ENCODE measurements at places on chromosomes 13 and 19.
A peak's percentile ranks its signal among the peaks of the same experiment; 100 is the strongest.

DNA sequence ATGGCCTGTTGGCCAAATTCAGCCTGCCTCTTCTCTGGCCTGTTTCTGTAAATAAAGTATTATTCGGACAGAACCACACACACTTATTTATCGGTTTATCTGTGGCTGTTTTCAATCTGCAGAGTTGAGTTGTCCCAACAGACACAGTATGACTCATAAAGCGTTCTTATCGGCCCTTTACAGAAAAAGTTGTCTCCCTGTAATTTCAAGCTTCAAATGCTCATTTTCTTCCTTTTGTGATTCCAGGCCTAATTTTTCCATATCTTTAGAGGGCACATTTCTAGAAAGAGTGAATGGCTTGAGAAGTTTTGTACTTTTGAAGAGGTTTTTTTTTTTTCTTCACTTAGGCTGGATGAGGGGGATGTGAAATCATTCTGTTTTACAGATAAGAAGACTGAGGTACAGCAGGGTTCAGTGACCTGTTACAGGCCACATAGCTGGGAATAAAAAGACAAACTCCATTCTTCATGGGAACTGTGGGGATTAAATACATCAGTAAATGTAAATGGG lies 440.9 kb downstream of the TSHZ3 start:
- DNase-seq: no peak

GRCh38 chr13:30111810-30112209 lies 195.5 kb downstream of the KATNAL1 start:
- DNase-seq: no peak

- no peak for DNase-seq
Measured at GRCh38 chr19:50790396-50790795, at the start of gene ACP4. TSS of gene ACP4 (plus strand) at chr19:50790415. CDS start at chr19:50790415, 0 bp downstream.

DNA sequence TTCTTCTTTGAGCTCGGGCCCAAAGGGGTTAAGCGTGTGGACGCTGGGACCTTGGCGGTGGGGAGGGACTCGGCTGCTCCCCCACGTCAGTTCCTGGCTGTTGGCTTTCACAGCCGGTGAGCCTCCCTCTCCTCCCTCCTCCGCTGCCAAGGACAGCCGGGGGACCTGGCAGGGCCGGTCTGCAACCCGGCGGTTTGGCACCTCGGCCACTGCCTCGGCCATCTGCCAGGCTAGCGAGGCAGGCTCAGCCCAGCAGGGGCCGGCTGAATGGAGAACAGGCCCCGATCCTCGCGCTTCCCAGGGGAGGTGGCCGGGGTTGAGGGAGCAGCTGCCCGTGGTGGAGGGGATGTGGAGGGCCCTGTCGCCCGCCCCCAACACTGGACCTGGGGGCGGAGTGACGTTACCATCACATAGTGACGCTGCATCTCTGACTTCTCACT lies 5.0 kb downstream of the TLE5 start:
- DNase-seq: peak; percentile 73

- peak; percentile 42 for DNase-seq
Measured at GRCh38 chr13:29707876-29708543, 112.5 kb upstream of the SLC7A1 start.

- DNase-seq: peak; percentile 68
Measured at GRCh38 chr19:13277104-13277809, 127.0 kb downstream of the IER2 start.

DNA sequence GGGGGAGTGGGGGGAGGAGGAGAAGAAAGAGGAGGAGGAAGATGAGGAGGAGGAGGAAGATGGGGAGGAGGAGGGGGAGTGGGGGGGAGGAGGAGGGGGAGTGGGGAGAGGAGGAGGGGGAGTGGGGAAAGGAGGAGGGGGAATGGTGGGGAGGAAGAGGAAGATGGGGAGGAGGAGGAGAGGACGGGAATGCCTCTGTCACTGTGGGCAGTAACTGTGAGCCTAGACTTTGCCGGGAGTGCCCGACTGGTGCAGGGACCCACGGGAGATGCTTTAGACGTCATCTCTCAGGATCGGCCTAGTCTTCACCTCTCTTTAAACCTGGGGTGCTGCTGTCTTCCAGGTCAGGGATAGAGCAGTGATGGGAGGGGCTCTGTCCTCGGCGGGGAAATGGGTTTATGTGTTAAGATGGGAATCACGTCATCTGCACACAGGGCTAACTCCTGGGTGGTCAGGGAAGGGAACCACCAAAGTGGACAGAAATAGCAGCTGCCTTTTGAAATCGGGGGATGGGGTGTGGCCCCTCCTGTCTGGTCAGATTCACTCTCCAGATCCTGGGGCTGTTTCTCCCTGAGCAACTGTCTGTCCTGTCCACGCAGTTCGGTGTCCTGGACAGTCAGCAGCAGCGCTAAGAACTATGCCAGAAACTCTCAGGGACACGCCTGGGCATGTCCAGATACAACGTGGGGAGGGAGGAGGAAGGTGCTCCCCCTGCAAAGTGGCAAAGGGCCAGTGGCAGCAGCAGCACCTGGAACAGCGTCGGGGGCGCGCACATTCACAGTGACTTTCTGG lies 26.9 kb downstream of the GAS6 start:
- peak; percentile 94 for DNase-seq

DNA sequence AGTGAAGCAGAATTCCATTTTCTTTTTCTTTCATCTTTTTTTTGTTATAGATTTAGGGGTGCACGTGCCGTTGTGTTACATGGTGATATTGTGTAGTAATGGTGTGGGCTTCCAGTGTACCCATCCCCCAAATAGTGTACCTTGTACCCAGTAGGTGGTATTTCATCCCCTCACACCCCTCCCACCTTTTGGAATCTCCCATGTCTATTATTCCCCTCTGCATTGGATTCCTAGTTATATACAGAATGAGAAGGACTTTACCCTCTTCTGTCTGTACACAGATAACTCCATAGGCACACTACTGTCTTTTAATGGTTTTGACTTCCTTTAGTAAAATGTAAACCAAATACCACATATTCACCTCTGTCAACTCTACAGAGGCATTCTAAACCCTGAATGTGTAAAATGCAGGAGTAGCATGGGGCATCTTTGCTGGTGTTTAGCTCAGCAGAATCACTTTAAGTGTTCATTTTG lies 28.0 kb downstream of the FRY start:
- no peak for DNase-seq

- DNase-seq: peak; percentile 24
Measured at GRCh38 chr13:105788530-105788929, 746.9 kb downstream of the EFNB2 start.

- no peak for DNase-seq
Measured at GRCh38 chr19:3554254-3555083, 2.9 kb downstream of the MFSD12 start.

DNA sequence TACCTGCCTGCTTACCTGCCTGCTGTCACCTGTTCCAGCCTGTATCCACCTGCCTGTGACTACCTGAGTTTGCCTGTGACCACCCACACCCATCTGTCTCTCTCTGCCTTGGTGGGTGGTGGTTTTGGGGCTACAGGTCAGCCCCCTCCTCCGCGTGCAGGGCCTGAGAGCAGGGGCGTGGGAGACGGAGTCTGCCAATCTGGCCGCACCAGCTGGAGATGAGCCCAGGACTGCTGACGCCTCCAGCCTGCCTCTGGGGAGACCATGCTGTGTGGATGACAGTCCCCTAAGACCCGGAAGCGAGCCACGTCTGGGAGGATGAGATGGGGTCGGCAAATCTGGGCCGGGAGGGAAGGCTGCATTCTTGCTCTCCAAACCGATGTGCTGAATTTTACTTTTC lies 15.9 kb upstream of the KCTD15 start:
- DNase-seq: no peak

GRCh38 chr13:98766697-98767096 lies 14.2 kb upstream of the SLC15A1 start:
- DNase-seq: no peak

DNA sequence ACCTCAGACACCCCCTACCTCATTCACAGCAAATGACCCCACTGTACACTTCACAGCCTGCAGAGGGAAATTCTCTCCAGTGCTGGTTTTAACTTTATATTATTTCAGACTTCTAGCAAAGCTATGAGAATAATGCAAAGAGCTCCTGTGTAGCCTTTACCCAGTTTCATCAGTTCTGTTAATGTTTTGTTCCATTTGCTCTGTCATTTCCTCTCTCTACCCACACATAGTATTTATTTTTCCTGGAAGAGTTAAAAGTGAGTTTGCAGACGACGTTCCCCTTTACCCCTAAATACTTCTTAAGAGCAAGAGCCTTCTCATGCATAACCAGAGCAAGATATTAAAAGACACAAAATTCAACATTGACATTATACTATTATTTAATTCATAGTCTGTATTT lies 49.9 kb upstream of the ADGRE1 start:
- DNase-seq: no peak

- DNase-seq: peak; percentile 64
Measured at GRCh38 chr13:42969565-42970172, 22.4 kb downstream of the EPSTI1 start.

GRCh38 chr19:18160493-18160970 lies 7.6 kb downstream of the PIK3R2 start:
- no peak for DNase-seq

GRCh38 chr13:45889590-45890243 lies 38.2 kb upstream of the SIAH3 start:
- no peak for DNase-seq

DNA sequence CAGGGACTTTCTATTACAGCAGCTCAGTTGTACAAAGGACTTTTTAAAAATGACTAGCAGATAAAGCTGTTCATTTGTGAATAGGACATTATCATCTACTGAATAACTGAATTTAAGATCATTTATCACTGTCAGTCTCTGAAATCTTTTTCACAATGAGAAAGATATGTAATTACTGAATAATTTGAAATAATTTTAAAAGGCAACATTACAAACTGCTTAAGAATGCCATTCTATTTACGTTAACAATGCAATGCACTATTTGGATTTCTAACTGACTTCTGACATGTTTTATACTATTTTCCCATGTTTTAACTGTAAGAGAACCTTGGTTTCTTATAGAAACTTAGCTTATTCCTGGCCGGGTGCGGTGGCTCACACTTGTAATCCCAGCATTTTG lies 2033.0 kb upstream of the PCDH20 start:
- no peak for DNase-seq

- DNase-seq: no peak
Measured at GRCh38 chr19:51354103-51354741, 12.0 kb downstream of the ETFB start.

DNA sequence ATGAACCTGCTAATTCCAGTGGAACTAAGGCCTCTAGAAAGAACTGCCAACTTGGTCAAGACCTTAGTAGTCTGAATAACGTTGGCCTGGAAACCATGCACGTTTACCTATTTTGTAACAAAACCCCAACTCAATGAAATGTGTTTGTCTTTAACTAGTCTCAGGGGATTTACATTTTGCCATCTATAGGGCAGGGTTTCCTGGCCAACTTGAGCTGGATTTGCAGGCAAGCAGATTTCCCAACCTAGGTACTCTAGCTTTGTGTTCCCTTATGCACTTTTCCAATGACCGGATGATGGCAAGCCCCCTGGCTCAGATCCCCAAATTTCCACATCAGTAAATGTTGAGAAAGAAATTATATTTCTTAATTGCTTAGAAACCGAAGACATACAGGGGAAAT lies 114.5 kb downstream of the IRS2 start:
- no peak for DNase-seq

DNA sequence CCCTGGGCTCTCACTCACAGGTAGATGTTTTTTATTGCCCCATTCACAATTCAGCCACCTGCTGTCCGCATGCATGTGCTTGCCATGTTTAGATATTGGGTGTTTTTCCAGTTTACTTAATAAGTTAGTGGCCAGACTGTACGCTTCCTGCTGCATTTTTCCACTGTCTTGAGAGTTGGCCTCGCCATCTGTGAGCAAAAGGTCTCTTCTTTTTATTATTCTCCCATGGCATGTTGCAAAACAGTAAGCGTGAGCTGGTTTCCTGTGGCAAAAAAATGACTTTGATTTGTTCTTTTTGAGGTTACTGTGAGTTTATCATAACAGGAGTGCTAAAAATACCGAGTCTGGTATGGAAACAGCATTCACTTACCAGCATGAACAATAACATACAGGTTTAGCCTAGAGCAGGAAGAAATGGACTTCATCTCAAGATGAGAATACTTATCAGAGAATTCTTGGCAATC lies 46.0 kb downstream of the SAE1 start:
- DNase-seq: peak; percentile 96

DNA sequence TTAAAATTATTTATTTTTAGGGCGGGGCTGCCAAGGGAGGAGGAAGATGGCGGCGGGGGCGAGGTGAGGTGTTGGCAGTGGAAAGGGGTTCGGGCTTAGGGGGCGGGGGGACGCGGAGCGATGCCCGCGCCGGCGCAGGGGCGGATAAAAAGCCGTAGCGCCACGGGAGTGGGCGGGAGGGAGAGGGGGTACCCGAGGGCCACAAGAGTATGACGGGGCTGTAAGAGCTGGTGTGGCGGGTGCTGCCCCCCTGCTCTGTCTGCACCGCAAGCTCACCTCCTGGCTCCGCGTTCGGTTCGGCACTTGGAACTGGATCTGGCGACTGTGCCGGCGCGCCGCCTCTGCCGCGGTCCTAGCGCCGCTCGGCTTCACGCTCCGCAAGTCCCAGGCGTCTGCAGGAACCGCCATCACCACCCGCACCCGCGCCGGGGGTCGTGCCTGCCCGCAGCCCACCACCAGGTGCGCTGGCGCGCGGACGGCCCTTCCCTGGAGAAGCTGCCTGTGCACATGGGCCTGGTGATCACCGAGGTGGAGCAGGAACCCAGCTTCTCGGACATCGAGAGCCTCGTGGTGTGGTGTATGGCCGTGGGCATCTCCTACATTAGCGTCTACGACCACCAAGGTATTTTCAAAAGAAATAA lies 265.2 kb upstream of the SGCG start:
- peak; percentile 48 for DNase-seq

GRCh38 chr19:42247640-42248199 lies 5.3 kb upstream of the GSK3A start:
- no peak for DNase-seq

GRCh38 chr19:45497791-45498190 lies 452 bp upstream of the PPM1N start:
- no peak for DNase-seq

DNA sequence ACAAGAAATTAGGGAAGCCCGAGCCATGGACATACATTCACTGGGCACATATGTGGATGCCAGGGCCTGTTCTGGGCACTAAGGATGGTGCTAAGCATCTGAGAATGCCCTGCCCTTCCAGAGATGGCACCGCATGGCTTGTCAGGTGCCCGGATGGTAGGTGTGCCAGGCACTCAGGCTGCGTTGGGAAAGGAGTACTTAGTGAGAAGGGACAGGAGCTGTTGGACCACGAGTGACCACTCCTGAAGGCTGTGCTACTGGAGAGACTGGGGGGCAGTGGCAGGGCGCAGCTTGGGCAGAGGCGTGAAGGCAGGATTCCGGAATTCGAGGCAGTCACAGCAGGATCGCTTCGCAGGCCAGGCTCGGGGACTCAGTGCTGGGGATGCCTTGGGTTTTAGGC lies 38.0 kb upstream of the EHD2 start:
- no peak for DNase-seq

GRCh38 chr13:39385154-39385553 lies 217.8 kb downstream of the LHFPL6 start:
- no peak for DNase-seq
